ENCODE measurements at places on chromosomes 13 and 19. TPM values are rescaled to one million over a fixed set of nuclear protein-coding genes. Genes with fewer than 3 reads are reported as not detected.

CAPN12 gene
- 1.6 TPM for total RNA-seq

GAPDHS gene
- total RNA-seq = not detected

GDF15 gene
- total RNA-seq = not detected

DNA sequence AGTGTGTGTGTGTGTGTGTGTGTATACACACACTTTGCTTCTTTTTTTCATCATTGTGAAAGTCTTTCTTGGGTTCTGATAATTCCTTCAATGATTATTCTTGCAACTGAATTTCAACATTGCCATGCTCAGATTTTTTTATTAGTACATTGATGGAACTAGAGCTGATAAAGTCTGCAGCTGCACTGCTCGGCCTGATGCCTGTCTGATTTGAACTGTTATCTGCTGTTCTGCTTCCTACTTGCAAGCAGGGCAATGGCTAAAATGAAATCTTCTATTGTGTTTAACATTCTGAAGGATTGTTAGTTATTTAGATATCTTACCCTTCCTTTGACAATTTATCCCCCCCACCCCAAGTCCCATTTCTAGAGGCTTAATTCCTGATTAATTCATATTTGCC lies 61.3 kb downstream of the OLFM4 start:
- H3K27me3 ChIP-seq = no peaks in the 10 kb centered on the region
- no peaks in the 10 kb centered on the region for H3K4me1 ChIP-seq
- H3K27ac ChIP-seq = no peak overlapping the region
- no peaks in the 10 kb centered on the region for H3K36me3 ChIP-seq

DNA sequence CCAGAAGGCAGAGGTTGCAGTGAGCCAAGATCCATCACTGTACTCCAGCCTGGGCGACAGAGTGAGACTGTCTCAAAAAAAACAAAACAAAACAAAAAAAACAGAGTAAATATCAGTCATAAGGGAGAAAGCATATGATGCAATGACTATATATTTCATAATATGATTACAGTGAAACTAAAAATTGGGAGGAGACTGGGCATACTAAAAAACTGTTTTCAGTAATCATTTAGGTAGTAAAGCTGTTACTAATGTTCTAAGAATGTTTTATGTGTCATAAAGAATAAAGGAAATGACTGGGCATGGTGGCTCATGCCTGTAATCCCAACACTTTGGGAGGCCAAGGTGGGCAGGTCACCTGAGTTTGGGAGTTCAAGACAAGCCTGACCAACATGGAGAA lies 15.9 kb downstream of the ZNF573 start:
- H3K27me3 ChIP-seq = no peaks in the 10 kb centered on the region
- H3K27ac ChIP-seq = no peak overlapping the region
- H3K4me1 ChIP-seq = no peaks in the 10 kb centered on the region
- H3K36me3 ChIP-seq = no peaks in the 10 kb centered on the region
